SK-MEL-5 (cell line): ENCODE measurements at places on chromosomes 3 and 15.
A peak's percentile ranks its signal among the peaks of the same experiment; 100 is the strongest.

DNA sequence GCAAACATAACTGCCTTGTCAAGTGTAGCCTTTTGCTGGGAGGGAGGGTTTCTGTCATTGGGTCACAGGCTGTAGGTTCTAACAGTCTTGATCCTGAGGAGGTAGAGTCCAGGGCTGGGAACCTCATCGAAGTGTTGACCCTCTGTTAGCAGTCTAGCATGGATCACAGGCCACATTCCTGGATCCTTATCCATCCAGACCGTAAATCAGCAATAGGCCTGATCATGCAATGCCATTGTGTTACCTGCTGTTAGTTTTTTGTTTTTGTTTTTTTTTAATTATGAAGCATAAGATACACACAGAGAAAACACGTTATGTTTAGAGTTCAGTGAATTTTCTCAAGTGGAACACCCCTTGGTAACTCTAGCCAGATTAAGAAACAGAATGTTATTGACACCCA is 282.0 kb upstream of the TPM1 start:
- DNase-seq, result no peak

- DNase-seq, result no peak
Measured at GRCh38 chr15:62889141-62889661, 153.3 kb upstream of the TPM1 start.

DNA sequence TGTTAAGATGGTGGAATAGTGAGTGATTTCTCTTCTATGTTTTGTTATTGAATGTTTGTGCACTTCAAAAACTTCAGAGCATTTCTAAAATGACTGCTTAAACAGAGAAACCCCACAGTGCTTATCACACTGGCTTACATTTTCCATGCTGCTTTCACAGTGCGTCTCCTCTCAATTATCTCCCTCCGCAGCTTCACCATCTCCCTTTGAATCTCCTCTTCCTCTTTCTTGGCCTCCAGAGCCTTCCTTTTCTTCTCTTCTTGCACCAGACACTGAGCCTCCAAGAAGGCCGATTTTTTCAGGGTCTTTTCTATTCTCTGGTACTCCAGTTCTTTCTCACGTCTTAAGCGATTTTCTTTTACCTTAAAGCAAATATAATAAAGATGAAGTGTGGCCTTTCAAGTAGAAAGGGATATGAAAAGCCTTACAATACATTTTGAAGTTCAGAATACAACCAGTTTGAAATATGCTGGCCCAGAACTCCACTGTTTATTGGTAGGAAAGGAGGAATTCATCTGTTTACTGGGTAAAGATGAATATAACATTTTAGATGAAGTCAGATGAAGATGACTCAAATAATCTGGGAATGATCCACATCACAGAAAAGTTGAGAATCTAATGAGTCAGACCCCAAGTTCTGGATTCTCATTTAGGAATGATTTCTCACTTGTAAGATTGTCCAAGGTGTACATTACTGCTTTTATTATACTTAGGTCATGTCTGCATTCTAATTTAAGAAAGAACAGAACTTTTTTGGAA is 21.4 kb downstream of the CCDC191 start:
- no peak for DNase-seq

DNA sequence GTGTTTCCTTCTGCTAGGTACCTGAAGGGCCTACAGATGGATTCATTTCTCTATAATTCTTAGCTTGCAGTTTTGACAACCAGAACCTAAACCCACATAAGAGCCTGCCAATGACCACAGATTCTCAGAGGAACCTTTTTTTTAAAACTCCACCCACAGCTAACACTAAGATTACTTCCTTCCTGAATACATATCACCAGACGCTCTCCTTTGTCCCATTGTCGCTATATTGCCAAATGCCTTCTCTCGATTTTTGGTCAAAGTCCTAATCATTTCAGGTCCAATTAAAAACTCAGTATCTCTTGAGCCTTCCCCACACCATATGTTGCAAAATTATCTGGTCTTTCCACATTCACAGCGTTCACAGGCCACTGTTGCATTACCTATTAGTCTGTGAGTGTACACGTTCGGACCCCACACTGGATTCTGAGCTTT is 12.4 kb downstream of the ZNF710 start:
- DNase-seq, result no peak

- no peak for DNase-seq
Measured at GRCh38 chr3:59653405-59654122, 603.7 kb upstream of the CFAP20DC start.

- DNase-seq, result no peak
Measured at GRCh38 chr15:96421178-96421601, 90.7 kb downstream of the NR2F2 start.

DNA sequence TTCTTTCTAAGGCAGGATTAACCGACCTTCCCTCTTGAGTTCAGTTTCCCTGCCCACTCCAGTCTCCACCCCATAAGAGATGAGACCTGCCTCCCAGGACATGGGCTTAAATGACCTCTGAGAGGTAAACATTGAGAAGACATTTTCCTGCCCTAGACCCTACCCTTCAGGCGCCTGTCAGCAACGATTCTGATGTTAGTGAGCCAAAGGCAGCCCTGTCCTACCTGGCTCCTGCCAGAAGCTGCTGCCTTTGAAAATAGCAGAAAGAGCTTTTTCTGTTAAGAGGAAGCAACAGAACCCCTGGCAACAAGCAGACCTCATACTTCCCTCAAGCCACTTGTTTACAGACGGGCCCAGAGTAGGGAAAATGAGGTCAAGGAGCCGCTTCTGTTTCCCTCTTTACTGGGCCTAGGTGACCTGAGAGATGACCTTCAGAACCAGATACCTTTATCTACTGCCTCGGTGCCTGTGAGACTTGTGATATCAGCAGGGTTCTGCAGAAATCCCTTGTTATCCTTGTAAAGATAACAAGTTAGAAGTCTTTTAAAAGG is 52.0 kb downstream of the CD200R1L start:
- DNase-seq, result no peak

GRCh38 chr3:183233966-183234365 is 19.1 kb upstream of the B3GNT5 start:
- DNase-seq, result peak; percentile 94

DNA sequence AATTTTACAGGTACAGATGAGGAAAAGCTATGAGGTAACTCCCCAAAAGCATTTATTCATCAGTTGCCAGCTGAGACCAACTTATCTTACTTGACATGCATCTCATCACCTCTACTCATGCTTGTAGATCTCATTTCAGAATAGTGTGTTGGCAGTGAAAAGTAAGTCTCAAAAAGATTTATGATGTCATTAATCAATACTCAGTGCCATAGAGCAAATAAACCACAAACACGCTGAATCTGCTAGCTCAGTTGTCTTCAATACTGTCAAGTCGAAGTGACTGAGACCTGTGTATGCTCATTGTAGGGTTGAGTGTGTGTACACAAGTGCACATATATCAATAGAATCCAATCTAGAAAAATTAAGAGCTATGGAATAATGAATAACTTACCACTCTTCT is 413.5 kb downstream of the CNTN3 start:
- DNase-seq, result no peak

GRCh38 chr15:38271895-38272294 is 19.3 kb downstream of the SPRED1 start:
- no peak for DNase-seq

GRCh38 chr15:60557191-60557618 is 78.3 kb upstream of the ICE2 start:
- DNase-seq, result no peak

DNA sequence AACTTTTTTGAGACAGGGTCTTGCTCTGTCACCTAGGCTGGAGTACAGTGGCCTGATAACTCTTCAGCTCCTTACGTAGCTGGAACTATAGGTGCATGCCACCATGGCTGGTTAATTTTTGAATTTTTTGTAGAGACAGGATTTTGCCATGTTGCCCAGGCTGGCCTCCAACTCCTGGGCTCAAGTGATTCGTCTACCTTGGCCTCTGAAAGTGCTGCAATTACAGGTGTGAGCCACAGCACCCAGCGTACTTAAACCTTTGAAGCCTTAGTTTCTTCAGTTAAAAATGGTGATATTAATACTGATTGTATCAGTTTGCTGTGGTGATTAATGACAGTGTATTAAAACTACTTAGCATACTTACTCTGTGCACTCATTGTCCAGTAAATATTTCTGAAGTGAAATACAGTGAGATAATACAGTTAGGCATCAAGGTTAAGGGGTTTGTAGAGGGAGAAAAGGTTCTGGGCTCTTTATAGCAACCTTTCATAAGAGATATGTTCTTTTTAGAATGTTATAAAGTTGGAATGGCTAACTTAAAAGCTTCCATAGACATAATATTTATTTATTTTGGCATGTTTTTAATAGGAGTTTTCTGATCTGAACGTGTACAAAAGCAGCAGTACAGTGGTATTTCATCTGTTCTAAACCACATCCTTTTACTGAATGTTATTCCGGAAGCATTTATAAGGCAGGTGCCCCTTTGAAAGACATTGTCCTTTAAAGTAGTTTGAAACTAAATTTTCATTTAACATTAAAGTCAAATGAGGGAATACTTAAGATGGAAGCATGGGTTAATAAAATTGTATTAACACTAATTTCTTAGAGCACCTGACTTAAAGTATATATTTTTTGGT is 23.6 kb downstream of the NCK1 start:
- DNase-seq, result no peak

- DNase-seq, result peak; percentile 78
Measured at GRCh38 chr3:63351159-63352007, 73.3 kb downstream of the SYNPR start.

DNA sequence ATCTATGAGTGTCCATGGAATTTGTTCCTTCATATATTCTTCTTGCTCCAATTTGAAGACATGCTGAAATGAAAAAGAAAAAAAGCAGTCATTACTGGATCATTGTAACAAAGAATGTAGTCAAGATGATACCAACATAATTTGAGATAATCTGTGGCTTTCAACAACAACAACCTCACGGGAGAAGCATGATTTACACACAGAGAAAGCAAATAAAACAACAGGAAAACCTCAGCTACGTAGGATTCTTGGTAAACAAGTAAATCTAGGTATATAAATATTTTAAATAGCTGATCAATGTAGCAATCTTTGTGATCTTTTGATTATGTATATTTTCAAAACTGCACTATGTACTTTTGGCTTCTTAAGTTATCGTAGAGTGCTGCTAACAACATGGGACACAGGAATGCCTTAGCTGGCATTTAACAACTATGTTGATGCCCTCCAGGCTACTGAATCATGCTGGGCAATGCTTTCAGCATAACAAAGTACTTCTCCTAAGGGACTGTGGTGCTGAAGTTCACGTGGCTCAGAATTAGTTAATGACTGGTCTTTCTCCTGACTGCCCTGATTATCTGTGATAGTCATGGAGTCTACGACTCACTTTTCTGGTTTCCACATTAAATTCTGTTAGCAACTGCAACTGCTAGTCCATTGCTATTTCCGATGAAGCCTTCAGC is 96.5 kb upstream of the MYO5C start:
- DNase-seq, result peak; percentile 83

DNA sequence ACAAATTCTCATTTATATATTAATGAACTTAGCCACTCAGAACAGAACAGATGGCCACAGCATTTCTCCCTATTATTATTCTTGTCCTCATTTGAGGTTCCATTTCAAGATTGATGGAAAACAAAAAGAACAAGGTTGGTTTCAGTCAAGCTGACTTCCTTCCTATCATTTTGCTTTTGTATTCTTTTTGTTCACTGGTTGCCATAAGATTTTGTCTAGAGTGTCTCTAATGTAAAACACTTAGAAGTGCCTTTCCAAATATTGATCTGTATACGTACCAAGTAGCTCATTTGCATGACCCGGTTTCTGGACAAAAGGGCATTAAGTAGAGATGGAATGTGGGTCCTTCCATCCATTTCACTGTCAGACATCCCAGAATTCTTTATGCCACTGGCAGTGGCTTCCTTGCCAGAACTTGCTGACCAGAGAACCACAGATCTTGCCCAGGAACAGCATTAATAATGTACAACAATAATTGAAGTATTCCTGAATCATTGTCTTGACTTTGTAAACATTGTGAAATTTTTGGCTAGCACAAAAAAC is 63.8 kb downstream of the PEX5L start:
- DNase-seq, result no peak

- peak; percentile 73 for DNase-seq
Measured at GRCh38 chr3:173371848-173372487, 25.6 kb upstream of the NLGN1 start.

- DNase-seq, result no peak
Measured at GRCh38 chr3:13542142-13542541, 6.8 kb upstream of the FBLN2 start.

DNA sequence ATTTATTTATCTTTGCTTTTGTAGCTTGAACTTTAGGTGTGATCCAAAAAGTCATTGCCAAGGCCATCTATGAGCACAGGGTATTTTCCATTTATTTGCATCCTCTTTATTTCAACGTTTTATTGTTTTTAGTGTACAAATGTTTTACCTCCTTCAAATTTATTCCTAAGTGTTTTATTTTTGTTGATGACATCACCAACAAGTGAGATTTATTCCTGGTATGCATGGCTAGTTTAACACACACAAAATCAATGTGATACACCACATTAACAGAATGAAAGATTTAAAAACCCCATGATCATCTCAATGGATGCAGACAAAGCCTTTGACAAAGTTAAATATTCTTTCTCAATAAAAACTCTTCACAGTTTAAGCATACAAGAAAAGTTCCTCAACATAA is 66.3 kb upstream of the CHRM5 start:
- DNase-seq, result no peak

DNA sequence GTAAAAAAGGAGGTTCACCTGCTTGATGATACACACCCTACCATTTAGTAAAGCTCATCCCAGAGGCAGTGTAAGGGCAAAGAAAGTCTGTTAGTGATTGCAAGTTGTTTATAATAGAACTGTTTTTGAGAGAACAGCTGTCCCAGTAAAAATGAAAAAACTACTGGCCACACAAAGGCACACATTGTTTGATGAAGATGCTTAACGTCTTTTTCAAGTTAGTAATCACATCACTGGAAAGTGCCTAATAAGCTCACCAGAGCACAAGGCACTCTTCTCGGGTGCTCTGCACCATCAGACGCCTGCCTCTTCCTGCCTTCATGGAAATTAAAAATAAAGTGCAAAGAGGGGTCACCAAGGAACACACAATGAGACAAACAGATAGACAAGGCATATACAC is 186.9 kb downstream of the PDZRN3 start:
- peak; percentile 78 for DNase-seq

DNA sequence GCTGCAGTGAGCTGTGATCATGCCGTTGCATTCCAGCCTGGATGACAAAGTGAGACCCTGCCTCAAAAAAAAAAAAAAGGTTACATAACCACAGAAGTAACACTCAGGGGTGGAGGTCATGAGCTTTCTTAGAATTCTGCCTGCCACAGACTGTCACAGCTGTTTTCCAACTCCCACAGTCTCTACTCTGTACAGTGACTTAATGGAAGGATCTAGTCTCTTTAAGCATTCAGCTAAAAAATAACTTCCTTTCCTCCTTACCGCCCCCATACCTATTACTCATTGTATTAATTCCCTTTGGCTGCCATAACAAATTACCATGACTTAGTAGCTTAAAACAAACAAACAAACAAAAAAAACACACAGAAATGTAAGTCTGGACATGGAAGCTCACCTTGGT is 99.6 kb upstream of the UBE2E1 start:
- no peak for DNase-seq

DNA sequence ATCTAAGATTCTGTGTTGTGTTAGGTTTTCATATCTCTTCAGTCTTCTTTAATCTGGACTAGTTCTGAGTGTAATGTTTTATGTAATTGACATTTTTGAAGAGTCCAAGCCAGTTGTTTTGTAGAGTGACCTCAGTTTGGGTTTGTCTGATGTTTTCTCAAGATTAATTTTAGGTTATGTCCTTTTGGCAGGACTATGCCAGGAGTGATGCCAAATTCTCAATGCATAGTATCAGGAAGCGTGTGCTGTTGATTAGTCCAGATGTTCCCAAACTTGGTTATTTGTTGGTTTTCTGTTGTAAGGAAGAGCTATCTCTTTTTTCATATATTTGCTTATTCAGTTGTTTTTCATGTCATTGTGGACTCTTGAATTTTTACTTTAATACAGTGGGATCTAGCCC is 32.6 kb downstream of the NMD3 start:
- no peak for DNase-seq
